ENCODE measurements at places on chromosomes 7 and 10. TPM values are rescaled to one million over a fixed set of nuclear protein-coding genes. Genes with fewer than 3 reads are reported as not detected.

Gene KLF14
- total RNA-seq = not detected

Gene IL15RA
- total RNA-seq = 12.4 TPM

Gene CCL26
- total RNA-seq = not detected

Gene VPS41
- 25.0 TPM for total RNA-seq

Gene SFRP5
- 1.9 TPM for total RNA-seq

Gene HOXA3
- total RNA-seq = 14.3 TPM

Gene TUBAL3
- total RNA-seq = 1.3 TPM

Gene SH2D4B
- under 0.01 TPM for total RNA-seq

Gene TSPAN14
- 29.6 TPM for total RNA-seq

Gene AGBL3
- 0.81 TPM for total RNA-seq

Gene ASAH2B
- total RNA-seq = 0.54 TPM

Gene DLX6
- under 0.01 TPM for total RNA-seq

Gene IGFBP3
- 0.27 TPM for total RNA-seq

Gene PILRA
- 2.2 TPM for total RNA-seq

Data from hematopoietic multipotent progenitor cell (in vitro differentiated cells).